ENCODE measurements at places on chromosomes 16 and 17.

GRCh38 chr17:69401251-69401650 is 13.2 kb upstream of the MAP2K6 start:
- no peak for DNase-seq

DNA sequence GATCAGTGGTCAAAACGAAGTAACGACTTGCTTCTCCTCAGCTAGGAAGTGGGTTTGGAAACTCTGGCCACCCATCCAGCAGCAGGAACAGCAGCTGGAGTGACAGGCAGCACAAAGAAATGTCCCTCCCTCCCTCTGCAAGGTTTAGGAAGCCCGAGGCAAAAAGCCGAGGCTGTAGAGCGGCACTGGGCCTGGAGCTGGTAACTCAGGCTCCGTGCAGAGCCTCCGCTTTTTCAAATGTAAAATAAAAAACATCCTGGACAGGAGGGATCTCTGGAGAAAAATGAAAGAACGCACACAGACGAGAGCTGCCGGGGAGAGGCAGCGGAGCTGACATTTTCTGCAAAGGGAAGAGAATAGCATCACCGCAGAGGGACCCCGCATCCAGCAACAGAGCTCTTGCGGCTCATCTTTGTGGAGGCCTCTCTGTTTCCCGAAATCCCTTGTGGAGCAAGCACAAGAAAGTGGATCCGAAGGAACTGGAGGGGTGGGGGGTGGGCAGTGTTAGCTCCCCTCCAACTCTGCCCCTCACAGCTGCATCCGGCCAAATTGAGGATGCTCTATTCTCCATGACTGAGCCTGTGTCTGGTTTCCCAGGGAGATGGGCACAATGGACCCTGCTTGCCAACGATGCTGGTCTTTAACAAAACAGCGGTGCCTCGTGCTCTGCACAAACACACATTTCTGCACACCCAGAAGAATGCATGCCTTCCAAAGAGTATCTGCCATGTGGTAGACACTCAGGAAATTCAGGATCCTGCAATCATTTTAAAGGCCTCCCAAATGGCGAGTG is 335.5 kb upstream of the ZFHX3 start:
- DNase-seq, result no peak

GRCh38 chr17:45852535-45853297 is 8.0 kb downstream of the SPPL2C start:
- peak; percentile 67 for DNase-seq

- DNase-seq, result no peak
Measured at GRCh38 chr16:65111306-65111705, 10.6 kb downstream of the CDH11 start.

DNA sequence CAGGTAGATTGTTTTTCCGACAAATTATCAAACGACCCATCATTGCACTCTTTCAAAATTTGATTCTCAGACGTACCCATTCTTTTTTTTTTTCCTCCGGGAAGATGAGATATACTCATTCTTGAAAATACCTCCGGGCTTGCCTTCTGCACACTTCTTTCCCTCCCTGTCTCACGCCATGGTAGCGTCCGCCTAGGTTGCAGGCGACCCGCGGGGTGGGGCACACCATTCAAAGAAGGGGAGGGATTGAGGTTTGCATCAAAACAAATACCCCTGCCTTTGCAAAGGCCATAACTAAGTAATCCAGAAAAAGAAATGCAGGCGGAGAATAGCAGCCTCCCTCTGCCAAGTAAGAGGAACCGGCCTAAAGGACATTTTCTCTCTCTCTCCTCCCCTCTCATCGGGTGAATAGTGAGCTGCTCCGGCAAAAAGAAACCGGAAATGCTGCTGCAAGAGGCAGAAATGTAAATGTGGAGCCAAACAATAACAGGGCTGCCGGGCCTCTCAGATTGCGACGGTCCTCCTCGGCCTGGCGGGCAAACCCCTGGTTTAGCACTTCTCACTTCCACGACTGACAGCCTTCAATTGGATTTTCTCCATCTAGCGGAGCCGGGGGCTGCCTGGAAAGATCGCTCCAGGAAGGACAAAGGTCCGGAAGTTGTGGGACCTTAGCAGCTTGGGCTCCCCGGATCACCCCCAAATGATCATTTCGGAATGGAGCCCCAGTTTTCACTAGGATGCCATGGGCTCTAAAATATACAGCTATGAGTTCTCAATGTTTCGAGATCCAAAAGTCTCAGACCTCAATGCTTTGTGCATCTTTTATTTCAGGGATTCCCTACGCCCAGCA is 843 bp downstream of the TP53 start:
- DNase-seq, result peak; percentile 93

- no peak for DNase-seq
Measured at GRCh38 chr17:57419940-57420550, 163.7 kb downstream of the MSI2 start.

DNA sequence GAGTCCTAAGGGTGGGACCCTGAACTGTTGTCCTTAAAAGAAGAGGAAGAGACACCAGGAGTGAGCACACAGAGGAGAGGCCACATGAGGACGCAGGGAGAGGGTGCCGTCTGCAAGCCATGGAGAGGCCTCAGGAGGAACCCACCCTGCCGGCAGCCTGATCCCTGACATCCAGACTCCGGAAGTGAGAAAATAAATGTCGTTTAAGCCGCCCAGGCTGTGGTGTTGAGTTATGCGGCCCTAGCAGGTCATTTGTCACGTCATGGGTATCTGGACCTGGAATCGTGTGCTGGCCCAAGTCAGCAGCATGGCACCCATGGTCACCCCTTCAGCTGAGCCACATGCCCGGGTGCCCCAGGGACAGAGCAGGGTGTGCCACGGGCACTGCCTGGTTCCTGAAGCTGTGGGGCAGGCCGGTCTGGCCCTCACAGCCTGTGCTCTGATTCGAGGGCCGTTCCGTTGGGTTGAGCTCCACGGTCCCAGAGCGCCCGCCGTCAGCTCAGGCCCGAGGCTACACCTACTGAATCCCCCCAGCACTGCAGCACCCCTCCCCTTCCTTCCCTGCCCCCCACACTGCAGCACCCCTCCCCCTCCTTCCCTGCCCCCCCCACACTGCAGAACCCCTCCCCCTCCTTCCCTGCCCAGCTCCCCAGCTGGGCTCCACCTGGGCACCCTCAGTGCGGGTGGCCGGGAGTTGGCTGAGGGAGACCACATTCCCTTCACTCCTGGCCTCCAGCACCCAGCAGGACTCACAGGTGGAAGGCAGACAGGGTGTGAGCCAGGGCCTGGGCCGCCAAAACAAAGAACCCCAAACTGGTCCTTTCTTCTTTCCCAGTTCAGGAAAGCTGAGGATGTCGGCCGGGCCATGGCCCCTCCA is 2.7 kb upstream of the CCDC57 start:
- no peak for DNase-seq

GRCh38 chr16:80693553-80693952 is 110.8 kb downstream of the CDYL2 start:
- DNase-seq, result no peak

- DNase-seq, result no peak
Measured at GRCh38 chr16:84833144-84833500, 13.3 kb downstream of the CRISPLD2 start.

GRCh38 chr17:17203173-17203730 is 2.9 kb downstream of the PLD6 start:
- no peak for DNase-seq

DNA sequence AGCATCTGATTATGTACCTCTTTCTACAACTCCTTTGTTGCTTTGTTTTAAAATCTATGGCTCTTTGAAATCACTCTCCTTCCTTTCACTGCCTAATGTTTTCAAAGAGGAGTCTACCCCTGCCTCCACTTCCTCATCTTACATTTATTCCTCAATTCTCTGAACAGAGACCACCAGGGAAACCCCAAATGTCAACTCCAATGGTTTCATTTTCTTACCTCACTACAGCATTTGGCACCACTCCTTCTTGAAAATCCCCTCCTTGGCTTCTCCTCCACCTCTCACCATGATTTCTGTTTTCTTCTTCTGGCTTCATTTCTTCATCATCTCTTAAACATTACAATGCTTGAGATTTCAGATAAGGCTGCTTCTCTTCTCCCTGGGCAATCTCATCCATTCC is 2.4 kb upstream of the PIK3R5 start:
- DNase-seq, result no peak

DNA sequence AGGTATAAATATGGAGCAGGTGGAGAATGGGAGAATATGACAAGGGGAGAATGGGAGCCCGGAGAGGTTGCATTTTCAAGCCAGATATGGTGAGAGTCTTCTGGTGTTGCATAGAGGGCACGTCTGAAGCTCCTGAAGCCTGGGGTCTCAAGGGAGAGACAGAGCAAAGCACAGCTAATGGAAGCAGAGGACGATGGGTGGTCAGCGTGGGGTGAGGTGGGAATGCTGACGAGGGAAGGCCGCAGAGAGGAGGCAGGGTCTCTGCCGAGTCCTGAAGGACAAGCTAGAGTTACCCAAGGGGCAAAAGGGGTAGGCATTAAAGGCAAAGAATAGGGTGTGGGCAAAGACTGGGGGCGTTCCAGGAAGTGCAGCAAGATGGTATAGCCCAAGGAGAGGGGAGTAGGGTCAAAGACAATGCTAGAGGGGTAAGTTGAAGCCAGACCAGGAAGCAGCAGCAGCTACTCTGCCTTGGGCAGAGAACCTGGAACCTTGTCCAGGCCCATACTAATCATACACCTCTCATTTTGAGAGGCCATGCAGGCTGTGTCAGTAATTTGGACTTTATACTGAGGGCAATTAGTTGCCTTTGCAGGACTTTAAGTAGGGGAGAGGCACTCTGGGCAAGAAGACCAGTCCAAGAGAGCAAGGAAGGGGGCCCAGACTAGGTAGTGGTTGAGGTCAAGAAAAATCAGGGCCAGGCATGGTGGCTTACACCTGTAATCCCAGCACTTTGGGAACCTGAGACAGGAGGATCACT is 2.7 kb downstream of the OTOP3 start:
- no peak for DNase-seq

Data from mesendoderm (in vitro differentiated cells).